ENCODE measurements at places on chromosomes 7 and 10. TPM values are rescaled to one million over a fixed set of nuclear protein-coding genes. Genes with fewer than 3 reads are reported as not detected.

- no peak for DNase-seq
Measured at GRCh38 chr10:12586741-12587140, 237.4 kb downstream of the CAMK1D start.

- no peak for DNase-seq
Measured at GRCh38 chr10:28188526-28188925, 114.3 kb downstream of the MPP7 start.

- no peak for DNase-seq
Measured at GRCh38 chr10:127875916-127876315, 16.8 kb downstream of the CLRN3 start.

- DNase-seq = no peak
Measured at GRCh38 chr7:22563032-22563501, 63.1 kb upstream of the STEAP1B start.

DNA sequence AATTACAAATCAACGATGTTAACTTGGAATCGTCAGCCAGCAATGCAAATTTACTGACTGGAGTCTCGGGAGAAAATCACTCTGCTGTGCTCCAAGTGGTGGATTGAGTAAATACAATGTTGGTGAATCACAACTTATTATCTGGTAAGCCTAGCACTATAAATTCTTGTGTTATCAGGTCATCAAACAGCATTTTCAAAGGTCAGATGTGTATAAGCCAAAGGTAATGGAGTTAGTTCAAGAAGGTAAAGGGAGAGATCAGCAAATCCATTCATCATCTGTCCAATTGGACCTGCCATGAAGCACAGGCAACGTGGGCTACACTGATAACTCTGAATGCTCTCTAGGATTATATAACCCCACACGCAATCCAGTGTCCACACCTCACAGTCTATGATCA, 13.9 kb downstream of the CUBN start:
- no peak for DNase-seq

DNA sequence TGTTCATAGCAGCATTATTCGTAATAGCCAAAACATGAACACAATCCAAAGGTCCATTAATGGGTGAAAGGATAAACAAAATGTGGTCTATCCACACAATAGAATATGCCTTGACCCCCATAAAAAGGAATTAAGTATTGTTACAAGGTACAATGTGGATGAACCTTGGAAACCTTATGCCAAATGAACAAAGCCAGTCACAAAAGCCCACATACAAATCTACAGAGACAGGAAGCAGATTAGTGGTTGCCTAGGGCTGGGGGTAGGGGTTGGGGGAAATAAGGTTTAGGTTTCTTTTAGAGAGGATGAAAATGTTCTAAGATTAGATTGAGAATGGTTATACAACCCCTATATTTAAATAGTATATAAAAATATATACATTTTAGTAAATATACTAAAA, 34.8 kb downstream of the PIP4K2A start:
- DNase-seq = no peak

GRCh38 chr10:82378146-82378545, 503.2 kb downstream of the NRG3 start:
- no peak for DNase-seq

DNA sequence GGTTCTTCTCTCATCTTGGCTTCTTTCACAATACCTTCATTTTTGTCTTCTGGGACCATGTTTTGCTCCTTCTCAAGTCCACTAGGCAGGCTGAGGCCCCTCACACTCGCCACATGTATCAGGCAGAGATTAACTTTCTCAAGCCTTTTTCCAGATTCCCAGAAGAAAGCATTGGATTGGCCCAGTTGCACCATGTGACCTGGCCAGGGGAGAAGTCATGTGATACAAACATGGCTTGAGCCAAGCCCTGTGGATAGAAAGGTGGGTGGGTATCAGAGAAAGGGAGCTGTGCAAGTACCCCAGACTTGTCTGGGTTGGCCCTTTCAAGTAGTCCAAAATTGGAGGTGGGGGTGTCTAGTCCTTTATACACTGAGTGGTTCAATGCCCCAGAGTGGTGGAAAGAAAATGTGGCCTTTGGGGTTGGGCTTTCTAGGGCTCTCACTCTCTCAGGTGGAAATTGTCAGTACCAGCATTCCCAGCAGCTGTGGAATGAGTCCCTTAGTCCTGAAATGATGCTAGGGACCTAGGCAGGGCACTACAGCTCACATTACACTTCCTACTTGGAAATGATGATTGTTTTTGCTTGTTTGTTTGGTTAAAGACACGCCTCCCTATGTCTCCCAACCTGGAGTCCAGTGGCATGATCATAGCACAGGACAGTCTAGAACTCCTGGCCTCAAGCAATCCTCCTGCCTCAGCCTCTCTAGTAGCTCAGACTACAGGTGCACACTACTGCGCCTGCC, 36.9 kb upstream of the C10orf67 start:
- no peak for DNase-seq

DNA sequence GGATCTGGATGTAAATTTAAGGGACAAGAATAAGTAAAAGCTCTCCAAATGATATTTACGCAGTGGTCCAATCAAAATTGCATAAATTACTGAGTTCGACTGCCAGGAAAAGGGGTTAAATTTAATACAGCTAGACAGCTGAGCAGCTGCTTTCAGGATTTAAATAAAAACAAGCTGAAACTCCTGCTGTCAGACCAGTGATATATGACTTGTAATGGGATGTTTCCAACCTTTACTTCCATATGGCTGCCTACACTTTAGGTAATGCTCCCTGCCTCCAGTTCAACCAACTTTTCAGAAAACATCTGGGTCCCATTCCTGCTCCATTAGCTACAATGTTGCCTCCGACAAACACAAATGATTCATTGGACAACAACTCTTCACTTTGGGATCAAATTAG, 326.3 kb upstream of the DGKB start:
- DNase-seq = no peak

DNA sequence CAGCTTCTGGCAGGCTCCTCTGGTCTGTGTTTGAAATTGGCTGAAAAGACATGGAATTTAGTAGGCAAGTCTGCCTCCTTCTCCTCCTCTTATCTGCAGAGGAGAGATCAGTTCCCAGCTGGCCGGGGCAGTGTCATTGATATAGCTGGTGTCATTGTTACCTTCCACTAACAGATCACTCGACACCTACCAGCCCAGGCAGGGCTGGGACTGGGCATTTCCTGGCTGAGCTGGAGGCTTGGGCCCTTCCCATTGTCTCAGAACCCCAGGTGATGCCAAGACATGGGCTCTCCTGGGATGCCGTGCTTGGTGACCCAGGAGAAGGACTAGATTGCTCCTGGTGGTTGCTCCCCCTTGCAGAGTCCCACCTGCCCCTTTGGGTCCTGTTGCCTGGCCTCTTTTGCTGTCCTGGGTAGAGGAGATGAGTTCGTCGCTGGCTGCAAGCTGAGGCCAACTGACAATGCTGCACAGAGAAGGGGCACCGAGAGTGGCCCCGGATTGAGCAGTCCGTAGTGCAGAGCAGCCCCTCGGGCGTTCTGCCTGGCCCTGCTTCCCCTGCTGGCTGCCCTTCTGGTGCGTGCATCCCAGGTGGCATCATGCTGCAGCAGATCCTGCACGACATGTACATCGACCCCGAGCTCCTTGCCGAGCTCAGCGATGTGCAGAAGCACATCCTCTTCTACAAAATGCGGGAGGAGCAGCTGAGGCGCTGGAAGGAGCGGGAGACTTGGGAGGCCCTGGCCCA, at the start of gene SH2D4B:
TSS of gene SH2D4B (plus strand) at position 167 of the 745 bp plus-strand sequence. CDS start at position 597, 430 bp downstream.
- DNase-seq = no peak

DNA sequence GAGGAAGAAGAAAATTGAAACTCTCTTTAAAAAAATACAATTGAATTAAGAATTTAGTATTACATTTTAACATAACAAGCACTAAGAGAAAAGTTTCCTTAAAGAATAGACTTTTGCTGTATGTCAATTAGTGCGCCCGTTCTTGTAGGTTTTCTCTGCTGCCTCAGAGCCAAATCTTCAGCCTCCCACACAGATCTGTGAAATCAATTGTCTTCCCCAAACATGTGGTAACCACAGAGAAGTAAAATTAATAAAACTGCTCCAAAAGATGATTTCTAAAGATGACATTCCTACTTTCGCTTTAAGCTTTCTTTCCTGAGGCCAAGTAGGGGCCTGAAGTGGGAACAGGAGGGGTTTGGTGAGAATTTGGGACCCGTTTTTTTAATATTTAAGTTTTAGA, 113.2 kb upstream of the ADO start:
- no peak for DNase-seq

GRCh38 chr7:85055906-85056305, 130.9 kb downstream of the SEMA3D start:
- no peak for DNase-seq

- peak; percentile 75 for DNase-seq
Measured at GRCh38 chr10:34102237-34102673, 712.8 kb downstream of the PARD3 start.

DNA sequence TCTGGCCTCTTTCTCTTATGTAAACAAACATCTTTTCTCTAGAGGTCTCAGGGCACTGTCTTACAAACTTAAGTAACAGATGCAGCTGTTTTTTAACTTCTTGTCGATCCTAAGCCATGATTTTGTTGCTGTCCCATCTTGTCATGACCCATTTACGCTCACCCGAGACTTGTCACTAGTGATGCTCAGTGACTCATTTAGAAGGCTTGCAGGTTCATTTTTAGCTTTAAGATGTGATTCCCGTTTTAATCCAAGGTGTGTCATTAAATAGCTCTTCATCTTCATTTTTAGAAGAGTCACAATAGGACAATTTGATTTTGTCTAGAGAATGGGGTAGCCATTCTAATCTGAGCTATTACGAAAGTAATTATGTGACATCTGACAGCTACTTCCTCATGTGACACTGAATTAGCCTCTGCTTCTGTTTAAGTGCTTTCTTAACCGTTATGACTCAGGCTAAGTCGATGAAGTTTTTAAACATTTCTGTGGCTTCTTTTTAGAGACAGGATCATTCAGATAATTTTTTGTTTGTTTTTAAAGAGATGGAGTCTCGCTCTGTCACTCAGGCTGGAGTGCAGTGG, 42.7 kb downstream of the SPDYE5 start:
- DNase-seq = no peak

GRCh38 chr7:2012044-2012900, 220.5 kb downstream of the MAD1L1 start:
- peak; percentile 15 for DNase-seq

DNA sequence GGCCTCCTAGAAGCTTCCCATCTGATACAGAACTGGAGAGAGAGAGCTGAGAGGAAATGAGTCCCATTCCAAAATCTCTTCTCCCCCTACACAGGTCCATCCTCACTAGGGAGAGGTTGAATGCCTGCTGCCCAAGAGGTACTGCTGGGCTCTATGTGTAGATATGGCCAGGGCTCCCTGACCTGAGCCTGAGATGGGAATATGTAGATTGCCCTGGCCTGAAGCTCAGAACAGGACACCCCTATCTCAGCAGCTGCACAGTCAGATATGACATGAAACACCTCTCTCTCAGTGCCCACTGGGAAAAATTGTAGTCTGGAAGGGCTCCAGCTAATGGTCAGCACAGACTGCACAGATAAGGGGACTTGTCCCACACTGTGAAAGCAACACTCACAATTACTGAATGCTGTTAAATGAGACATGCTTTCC, 3.1 kb upstream of the IFIT1B start:
- no peak for DNase-seq

- no peak for DNase-seq
Measured at GRCh38 chr10:21757185-21757901, 223.3 kb downstream of the MLLT10 start.

GRCh38 chr10:43816351-43817321, 168.0 kb upstream of the ZNF32 start:
- DNase-seq = no peak

GRCh38 chr10:43123361-43124093, 14.7 kb upstream of the CSGALNACT2 start:
- no peak for DNase-seq

DNA sequence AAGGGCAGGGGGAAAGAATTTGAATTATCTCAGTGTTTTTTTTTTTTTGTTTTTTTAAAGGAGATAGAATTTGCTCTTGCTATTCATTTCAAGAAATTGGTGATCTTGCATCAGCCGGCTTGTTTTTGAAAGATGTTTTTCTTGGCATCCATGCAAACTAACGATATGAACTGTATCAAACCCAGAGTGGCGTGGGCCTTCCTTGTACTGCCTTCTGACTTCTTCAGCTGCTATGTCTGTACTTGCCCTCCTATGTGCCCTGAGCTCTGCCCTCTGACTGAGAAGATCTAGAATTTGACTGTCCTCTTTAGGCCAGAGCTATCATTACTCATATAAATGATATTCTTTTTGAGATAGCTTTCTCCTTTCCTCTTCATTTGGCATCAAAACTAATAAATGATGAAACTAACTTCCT, 183.1 kb downstream of the EXOC4 start:
- DNase-seq = peak; percentile 13

DNA sequence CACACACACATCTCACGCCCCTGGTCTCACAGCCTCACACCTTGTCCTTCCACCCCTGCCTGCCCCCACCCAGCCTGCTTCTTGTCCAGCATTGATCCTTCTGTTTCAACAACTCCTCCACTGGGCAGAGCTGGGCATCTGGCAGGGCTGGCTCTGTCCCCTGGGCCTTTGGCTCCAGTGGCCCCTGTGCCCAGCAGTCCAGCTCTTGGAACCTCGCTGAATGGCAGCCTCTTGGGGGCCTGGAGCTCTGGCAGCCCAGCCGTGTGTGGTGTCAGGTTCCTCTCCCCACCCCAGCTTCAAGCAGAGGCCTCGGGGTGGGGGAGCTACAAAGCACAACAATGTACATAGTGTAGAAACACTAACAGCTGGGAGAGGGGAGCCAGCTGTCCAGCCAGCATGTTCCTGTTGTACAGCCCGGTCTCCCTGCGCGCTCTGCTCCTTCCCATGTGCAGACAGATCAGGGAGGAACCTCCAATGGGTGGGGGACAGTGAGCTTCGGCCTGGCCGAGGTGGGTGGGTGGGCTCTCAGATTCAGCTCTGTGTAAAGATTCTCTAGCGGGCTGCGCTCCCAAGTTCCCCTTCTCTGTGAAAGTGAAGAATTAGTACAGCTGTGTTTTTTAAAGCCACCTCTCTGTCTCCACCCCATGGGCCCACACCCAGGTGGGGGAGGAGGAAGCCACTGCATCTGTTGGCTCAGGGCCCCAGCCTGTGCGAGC, 19.4 kb downstream of the ZMIZ2 start:
- DNase-seq = peak; percentile 83

- no peak for DNase-seq
Measured at GRCh38 chr10:110649347-110650264, 5.5 kb downstream of the RBM20 start.

DNA sequence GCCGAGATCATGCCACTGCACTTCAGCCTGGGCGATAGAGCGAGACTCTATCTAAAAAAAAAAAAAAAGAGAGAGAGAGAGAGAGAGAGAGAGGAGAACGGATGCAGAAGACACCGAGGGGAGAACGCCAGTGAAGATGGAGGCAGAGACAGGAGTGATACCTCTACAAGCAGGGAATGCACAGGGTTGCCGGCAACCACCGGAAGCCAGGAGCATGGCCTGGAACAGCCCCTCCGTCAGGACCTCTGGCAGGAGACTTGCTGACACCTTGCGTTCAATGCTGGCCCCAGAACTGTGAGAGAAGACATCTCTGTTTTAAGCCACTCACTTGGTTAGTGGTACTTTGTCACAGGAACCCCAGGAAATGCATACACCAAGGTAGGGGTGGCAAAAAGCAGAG, 38.1 kb upstream of the DUSP5 start:
- DNase-seq = no peak

MMRN2 gene
- 18.5 TPM for total RNA-seq

HOXA6 gene
- total RNA-seq = 1.1 TPM

ITGB8 gene
- 6.8 TPM for total RNA-seq

GPER1 gene
- total RNA-seq = 3.2 TPM

HOXA1 gene
- 1.3 TPM for total RNA-seq

STEAP2 gene
- total RNA-seq = 24.2 TPM

GRM3 gene
- total RNA-seq = not detected
